ENCODE measurements at places on chromosomes 6 and 20.

DNA sequence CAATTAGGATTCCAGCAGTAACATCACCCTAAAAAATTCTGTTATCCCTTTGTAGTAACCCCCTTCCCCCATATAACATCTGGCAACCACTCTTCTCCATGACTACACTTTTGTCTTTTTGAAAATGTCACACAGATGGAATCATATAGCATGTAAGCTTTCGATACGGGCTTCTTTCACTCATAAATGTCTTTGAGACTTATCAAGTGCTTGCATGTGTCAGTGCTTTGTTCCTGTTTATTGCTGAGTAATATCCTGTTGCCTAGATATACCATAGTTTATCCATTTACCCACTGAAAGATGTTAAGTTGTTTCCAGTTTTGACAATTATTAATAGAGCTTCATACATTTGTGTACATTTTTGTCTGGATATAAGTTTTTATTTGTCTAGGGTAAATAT lies 10.4 kb upstream of the SNPH start:
- DNase-seq, result no peak

GRCh38 chr6:18388942-18389341 lies 1.8 kb downstream of the RNF144B start:
- no peak for DNase-seq

GRCh38 chr6:26743157-26743821 lies 83.7 kb upstream of the ZNF322 start:
- DNase-seq, result no peak

GRCh38 chr20:9516234-9516871 lies 2.0 kb downstream of the LAMP5 start:
- no peak for DNase-seq

DNA sequence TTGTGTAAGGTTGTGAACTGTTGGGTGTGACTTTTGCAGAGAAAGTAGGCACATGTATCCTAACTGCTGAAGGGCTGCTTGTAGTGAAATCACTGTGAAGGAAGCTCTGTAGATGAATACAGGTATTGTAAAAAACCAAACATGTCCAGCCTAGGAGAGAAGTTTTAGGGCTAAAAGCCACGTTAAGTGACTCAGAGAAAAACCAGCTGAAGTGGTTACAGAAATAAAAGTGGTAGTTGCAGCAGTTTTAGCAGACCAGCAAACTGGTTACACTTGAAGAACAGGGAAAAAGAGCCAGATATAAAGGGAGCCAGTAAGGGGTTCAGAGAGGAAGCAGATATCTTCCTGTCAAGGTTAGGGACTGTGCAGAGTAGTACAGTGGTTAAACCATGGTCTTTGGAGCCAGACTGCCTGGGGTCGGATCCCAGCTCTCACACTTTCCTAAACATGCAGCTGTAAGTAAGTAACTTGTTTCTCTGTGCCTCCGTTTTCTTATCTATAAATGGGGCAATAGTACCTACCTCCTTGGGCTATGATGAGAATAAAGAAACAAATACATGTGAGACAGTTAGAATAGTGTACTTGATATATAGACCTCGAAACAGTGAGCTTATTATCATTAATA lies 33.8 kb upstream of the RNF8 start:
- DNase-seq, result no peak

- DNase-seq, result no peak
Observed at GRCh38 chr6:14023855-14024254, 93.7 kb upstream of the CD83 start.
